ENCODE measurements at places on chromosomes 1 and 21.

DNA sequence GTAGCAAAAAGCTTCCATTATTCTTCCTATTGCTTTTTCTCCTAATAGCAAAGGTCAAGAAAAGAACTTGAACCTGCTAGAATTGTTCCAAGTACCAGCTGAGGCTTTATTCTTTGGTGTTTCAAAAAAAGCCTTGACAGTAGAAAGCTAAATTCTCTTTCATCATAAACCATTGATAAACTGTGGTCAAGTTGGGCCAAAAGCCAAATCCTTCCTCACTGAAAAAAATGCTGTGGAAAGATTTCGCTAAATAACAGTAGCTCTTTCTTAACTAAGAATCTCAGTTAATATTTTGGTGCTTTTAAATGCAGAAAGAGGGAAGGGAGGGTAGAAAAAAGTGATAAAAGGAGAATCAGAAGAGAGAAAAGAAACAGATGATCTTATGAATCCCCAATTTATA, 14.0 kb upstream of the JAM2 start:
- no peak for DNase-seq

- no peak for DNase-seq
Measured at GRCh38 chr1:53591924-53592323, 132.7 kb downstream of the DMRTB1 start.

DNA sequence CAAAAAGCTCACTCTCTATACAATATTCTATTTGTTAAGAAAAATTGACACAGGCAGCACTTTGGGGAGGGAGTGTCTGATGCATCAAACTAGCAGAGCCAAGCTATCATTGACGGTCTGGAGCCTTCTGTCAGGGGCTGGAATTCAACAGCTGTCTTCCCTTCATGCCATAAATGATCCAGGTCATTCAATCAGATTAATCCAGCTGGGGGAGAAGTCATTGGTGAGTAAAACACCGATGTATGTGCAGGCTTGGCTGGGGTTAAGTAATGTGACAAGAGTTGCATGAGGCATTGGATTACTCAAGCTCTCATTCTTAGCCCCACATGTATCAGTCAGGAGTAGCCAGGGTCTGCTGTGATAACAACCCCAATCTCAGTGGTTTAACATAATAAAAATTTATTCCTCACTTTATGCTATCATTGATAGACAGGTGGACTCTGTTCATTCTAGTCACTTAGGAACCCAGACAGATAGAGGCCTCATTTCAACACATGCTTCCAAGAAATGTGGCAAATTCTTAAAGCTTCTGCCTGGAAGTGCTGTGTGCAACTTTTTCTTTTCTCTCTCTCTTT, 118.1 kb upstream of the GADD45A start:
- no peak for DNase-seq

- no peak for DNase-seq
Measured at GRCh38 chr21:16979574-16979973, 533.3 kb upstream of the CXADR start.

DNA sequence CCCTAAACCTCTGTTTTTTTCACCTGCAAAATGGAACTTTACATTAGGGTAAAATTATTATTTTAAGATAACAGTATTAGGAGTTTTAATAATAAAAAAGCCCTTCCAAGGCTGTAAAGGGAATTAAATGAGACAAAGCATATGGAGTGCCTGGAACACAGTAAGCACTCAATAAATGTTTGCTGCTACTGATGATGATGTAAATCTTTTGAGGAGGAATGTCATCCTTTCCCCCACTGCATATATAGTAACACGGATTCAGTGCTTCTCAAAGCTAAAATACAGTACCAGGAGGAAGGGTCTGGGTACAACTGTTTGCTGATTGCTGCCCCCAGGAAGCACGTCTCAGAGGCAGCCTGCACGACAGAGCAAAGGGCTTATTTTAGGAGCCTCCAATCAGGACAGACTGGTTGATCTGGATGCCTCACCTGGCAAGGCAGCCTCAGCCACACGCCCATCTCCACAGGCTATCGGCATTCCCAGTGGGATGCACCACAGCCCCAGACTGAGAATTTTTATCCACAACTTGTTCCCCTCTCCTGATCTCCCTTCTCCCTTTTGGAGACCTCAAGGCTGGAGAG, 64.4 kb downstream of the GADD45A start:
- DNase-seq = no peak

DNA sequence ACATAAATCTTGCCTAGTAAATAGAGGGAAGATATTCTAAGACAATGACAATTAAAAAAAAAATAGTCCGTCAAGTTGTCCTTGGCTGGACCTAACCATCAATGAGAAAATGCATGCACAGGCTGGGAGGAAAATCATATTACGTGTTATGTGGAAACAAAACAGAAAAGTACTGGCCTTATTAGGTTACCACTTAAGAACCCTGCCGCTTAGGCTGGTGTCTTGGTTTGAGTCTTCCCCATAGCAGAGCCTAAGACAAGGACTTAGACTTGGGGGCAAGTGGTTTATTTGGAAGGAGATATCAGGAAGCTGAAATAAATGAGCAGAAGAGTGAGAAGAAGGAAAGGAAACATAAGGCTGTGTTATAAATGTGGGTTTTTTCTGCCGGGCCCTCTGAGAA, 186.4 kb downstream of the MRPL39 start:
- no peak for DNase-seq

DNA sequence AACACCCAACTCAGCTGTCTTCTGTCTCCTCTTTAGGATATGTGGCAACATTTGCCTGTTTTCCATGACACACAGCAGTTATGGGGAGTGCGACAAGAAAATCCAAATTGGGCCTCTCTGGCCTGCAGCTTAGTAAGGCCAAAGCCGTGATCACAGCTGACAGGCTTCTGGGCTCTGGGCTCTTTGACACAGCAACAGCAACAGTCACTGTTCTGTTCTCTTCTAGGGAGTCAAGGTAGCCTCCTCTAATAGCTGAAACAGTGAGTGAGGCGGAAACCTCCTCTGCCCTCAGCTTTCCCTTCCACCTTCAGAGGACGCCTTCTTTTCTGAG, 19.0 kb downstream of the CLCA1 start:
- no peak for DNase-seq

GRCh38 chr1:203911806-203912205, 50.4 kb downstream of the SNRPE start:
- peak; percentile 67 for DNase-seq

DNA sequence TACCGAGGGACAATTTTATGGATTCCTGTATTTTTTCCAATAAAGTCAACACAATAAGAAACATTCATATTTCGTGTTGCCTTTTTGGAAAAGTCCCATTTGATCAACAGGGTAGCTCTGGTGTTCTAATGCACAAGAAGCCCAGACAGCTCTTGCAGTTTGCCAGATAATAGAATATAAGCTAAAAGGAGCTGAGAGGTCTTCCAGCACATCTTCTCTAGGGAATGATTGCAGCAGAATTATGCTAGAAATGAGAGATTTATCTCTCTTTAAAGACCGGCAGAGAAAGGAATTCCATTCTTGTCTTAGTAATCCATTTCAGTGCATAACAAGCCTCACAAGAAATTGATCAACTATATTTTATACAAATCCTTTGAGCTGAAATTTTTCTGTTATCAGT, 25.0 kb upstream of the DDX59 start:
- DNase-seq = no peak

- DNase-seq = peak; percentile 65
Measured at GRCh38 chr1:7207875-7208646, 422.8 kb downstream of the CAMTA1 start.

DNA sequence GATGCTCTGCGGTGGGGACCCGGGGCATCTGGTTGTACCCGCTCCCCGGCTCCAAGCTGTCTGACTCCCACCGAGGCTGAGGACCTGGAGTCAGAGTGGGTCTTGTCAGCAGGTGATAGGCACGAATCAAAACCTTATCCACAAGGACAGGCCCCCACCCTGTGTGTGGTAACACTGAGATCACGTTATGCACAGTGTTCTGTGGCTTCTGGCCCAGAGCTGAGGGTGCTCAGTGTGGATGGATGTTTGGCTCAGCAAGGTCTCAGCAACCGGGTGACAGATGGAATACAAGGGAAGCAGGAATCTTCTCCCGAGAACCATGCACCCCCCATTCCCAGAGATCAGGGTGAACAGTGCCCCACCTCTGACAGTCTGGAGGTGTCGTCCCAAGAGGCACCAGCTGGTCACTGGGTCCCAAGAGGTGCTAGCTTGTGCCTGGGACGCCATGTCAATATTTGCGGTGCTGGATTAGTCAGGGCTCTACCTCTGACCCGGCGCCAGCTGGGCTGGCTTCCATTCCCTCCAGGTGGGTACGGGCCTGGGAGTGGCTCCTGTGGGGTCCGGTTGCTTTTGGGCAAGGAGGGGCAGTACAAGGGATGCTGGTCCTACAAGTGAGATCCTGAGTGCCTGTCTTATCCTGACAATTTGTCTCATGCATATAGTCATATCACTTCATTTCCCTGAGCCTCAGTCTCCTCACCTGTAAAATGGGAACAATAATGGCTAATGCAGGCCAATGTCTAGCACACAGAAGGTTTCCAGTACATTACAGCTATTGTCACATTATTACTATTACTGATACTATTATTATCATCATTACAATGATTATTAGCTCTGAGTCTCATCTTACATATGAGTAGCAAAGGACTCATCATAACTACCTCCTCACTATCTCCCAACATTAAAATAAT, 957 bp downstream of the CAPN9 start:
- no peak for DNase-seq

DNA sequence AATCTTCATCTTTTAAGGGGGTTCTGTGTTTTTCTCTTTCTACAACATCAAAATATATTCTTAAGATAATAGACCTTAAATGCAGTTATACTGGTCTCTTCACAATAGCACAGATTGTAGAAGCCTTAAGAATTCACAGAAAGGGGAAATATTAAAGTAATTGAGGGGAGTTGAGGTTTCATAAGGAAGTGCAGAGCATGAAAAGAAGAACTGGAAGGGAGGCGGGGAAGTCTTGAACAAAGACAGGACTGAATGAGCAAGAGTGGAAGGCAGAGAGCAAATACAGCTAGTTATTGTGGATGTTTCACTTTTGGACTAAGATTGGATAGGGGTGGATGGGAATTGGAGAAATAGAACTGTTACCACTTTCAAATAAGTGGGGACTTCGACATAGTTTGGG, 67.7 kb downstream of the PTGER3 start:
- DNase-seq = no peak

- peak; percentile 45 for DNase-seq
Measured at GRCh38 chr1:3536420-3537195, 74.7 kb downstream of the MEGF6 start.

DNA sequence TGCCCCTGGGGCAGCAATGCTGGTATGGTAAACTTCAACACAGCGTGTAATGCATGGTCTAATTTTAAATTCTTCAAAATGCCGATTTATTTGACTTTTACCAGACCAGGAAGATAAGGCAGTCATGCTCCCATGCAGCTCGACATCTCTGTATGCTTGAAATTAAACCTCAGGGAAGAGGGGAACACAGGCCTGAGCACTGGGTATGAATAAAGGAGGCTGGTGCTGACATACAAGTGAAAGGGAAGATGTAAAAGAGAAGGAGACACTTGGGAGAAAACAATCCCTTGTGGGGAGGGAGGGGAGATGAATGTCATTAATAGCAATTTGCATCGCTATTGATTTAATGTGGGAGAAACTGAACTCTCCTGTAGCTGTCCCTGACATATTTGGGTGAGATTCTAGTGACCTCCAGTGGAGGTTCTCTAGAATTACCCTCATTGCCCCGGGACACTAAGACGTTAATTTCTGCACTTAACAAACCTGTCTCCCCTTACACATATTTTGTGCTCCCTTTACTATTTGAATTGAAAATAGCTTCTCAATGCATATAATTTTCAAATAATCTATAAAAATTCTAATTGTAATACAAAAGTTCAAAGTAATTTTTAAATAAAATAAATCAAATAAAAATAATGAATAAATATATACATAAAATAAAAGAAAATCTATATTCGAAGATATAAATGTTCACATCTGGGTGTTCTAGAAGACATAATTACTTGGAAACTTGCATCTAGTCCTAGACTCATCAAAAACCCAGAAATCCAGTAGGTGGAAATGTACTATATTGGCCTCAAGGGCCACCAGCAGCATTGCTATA, 283.1 kb downstream of the LMX1A start:
- DNase-seq = peak; percentile 62
